Activated CD4-positive, alpha-beta T cell treated with anti-CD3 and anti-CD28 coated beads for 24 hours (primary cell): ENCODE measurements at places on chromosomes 6 and 20.

GRCh38 chr6:98574984-98575383 lies 259.4 kb upstream of the POU3F2 start:
- no peak for DNase-seq

- no peak for DNase-seq
These were observed 1.7 kb downstream of the SOD2 start for GRCh38 chr6:159691133-159691962.

- no peak for DNase-seq
These were observed 204.6 kb downstream of the NKAIN2 start for GRCh38 chr6:124008000-124008987.

DNA sequence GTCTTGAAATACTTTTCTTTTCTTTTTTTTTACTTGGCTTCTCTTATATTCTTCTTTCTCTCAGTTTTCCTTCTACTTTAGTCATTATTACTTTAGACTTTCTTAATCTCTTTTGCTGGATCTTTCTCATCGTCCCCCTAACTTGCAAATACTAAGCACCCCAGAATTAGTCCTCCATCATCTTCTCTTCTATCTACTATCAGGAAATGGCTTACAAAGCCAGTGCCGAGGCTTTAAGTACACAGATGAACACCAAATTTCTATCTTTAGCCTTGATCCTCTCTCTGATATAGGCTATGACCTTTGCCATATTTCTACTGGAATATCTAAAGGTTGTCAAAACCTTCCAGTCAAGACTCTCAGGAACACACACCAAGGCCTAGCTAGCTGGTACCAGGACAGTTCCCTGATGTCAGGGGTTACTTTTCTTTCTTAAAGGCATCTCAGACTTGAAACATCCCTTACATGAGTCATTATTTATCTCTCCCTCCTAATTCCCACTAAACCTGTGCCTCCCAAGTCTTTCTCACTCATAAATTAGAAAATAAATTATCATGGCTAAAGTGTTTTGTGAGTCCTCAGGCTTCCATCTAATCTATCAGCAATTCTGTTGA lies 278.6 kb upstream of the TCF21 start:
- no peak for DNase-seq

DNA sequence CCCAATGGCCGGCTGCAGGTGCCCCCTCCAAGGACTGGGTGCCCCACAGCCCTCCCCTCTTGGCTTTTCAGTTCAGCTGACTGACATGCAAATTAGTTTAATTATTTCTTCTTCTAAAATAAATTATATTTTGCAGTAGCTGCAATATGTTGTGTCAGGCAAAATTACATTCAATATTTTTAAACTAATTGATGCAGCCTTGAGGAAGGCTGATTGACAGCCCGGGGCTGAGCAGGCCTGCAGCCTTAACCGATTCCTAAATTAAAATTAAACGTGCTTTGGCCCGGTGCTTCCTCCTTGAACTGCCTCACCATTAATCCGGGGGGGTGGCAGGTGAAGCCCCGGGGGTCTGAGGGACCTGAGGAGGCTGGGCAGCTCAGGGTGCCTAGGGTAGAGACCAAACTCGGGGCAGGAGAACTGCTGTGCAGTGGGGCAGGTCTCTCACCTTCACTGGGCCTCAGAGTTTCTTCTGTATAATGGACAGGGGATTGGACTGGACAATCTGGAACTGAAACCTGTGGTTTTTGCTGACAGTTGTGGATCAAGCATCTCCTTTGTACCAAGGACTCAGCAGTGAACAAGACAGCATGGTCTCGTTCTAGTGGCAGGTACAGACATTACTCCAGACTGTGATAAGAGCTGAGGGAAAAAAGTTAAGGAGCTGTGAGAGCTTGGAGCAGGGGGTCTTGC lies 72.5 kb downstream of the CD40 start:
- no peak for DNase-seq

- DNase-seq = no peak
These were observed 12.3 kb upstream of the ASF1A start for GRCh38 chr6:118881440-118882313.

DNA sequence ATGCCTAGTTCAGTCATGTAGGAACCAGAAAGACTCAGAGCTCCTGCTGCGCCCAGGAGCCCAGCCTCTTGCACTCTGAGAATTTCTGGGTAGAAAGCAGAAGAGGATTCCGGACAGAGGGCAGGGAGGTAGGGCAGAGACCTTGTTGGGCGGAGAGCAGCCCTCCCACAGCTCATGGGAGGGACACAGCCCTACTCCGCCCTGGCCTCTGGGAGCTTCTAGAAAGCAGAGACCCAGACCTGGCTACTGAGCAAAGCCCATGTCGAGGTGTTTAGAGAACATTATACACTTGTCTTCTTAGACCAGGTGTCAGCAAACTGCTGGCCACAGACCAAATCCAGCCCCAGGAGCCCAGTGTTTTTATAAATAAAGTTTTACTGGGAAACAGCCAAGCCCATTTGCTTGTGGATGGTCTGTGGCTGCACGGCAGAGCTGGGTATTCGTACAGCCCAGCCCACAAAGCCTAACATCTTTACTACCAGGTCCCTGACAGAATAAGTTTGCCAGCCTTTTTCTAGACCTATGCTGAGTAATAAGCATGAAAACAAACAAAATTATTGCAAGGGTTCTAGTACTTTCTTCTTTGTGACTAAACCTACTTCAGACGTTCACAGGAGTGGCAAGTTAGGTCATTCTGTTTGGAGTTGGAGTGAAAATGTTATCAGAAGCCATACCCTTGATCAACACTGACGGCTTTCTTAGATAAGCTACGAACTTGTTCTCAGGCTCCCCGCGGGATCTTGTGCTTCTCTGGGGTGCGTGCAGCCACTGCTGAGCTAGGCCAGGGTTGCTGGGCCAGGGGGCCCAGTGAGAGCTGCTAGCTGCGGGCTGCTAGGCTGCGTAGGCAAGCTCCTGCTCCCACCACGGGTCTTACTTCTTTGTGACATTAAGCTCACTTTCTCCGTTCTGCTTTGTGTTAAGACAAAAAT lies 235.1 kb upstream of the FOXQ1 start:
- DNase-seq = no peak

DNA sequence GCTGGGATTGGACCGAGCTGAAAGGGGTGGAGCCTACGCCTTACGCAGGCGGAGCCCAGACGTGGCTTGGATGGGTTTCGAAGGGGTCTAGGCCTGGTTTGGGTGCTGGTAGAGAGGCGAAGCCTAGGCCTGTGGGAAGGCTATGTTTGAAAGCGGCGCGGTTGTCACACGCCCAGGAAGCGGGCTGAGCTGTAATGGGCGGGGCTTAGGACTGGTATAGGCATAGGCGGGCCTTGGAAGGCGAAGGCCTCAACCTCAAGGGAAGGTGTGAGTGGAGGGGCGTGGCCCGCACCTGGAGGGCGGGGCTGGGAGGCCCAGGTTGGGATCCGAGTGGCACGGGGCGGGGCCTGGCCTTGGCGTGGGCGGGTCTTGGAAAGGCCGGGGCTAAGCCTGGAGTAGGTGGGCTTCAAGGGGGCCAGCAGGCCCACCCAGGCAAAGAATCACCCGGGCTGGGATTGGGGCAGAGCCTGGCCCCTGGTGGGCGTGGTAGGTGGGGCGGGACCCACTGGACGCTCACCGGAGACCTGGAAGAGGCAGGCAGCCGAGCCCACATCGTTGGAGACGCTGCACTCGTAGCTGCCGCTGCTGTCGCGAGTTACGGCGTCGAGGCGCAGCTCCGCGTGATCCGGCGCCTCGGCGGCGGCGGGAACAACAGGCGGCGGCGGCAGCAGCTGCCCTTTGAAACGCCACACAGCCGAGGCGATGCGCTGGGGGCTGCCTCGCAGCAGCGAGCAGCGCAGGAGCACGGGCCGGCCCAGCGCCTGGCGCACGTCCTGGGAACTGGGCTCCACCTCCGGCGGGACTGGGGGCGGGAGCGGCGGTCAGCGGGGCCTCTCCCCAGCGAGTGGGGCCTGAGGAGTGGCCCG lies 49.0 kb downstream of the MDGA1 start:
- no peak for DNase-seq

GRCh38 chr20:5512694-5513093 lies 195.9 kb upstream of the PROKR2 start:
- DNase-seq = no peak

GRCh38 chr6:135087803-135088202 lies 33.2 kb upstream of the HBS1L start:
- DNase-seq = no peak

DNA sequence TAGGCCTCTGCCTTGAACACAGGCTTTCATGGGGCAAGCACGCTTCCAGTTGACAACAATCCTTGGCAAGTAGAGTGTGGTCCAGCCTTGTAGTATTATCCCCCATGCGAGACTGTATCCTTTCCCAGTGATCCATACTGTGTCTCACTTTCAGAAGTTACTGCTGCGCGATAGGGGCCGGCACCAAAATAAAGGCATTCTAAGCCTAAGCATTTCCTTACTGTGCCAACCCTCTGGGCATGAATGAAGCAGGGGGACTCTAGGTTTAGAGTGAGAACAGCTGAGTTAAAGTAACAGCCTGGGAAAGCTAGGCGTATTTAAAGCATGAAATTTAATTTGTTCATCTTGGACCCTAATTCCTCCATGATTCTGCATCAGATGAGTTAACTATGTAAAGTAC lies 39.4 kb downstream of the CD164 start:
- DNase-seq = no peak

DNA sequence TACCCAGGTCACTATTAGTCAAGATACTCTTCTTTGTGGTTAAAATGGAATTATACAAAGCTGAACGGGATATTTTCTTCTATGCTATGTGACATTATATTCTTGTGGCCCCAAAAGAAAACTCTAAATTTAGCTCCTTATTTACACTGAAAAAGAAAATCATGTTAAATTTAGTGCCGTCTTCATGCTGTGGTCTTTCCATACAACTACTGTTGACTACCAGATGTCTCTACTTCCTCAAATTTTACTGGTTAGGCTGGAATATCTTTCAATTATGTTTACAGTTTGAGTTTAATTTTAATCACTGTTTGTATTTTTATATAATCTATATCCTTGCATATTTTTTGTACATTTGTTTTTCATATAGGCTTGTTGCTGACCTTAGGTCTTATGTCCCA lies 95.6 kb upstream of the FOXO3 start:
- DNase-seq = no peak

DNA sequence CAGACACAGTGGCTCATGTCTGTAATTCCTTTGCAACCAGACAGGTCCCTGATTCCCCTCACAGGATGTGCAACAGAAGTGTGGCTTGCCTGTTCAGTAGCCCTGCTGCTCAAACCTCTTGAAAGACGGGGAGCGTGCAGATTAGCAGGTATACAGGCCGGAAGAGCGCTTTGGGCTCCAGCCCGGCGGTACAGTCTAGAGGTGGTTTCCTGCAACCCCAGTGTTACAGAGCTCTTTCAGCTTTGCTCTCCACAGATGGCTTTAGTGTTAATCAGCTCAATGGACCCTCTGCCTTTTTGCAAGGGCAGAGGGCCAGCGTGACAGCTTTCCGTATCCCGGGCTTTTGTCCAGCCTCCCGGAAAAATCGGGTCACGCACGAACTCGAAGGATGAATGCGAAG lies 67.2 kb upstream of the TNFRSF21 start:
- DNase-seq = no peak

GRCh38 chr6:148723484-148723883 lies 23.3 kb upstream of the UST start:
- no peak for DNase-seq

- DNase-seq = no peak
These were observed 21.6 kb downstream of the JAG1 start for GRCh38 chr20:10652185-10652584.

- no peak for DNase-seq
These were observed 171.1 kb downstream of the ADAT2 start for GRCh38 chr6:143279385-143279784.

- DNase-seq = no peak
These were observed 89.9 kb downstream of the PLCB1 start for GRCh38 chr20:8221887-8222419.

DNA sequence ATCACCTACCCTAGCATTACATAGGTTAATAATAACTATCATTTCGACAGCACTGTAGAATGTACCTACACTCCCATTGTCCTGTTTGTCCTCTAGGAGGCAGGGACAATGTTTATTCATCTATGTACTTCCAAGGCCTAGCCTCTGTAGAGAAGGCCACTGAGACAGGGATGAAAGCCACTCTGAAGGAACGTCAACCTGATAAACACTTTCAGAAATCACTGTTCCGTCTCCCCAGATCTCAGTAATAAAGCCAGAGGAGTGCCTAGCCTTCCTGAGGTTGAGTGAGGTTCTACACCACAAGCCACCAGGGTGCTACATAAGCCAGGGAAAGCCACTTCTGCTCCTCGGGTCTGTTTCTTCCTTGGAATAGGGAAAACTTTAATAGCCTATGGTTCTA lies 44.8 kb downstream of the POPDC3 start:
- no peak for DNase-seq

GRCh38 chr6:37822851-37823682 lies 3.5 kb downstream of the ZFAND3 start:
- peak; percentile 33 for DNase-seq

DNA sequence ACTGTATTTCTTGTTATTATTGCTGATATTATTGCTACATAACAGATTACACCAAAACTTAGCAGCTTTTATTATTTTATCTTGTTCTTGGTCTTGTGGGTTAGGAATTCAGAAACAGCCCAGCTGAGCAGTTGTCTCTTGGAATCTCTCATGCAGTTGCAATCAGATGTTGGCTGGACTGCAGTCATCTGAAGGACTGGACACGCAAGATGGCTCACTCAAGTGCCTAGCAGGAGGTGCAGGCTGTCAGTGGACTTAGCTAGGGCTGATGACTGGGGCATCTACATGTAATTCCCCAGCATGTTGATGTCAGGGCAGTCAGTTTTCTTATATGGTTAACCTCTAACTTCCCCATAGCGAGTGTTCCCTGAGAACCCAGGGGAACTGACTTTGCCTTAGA lies 128.6 kb upstream of the PLCB4 start:
- DNase-seq = no peak

GRCh38 chr6:41939176-41939847 lies 2.3 kb downstream of the CCND3 start:
- DNase-seq = no peak

DNA sequence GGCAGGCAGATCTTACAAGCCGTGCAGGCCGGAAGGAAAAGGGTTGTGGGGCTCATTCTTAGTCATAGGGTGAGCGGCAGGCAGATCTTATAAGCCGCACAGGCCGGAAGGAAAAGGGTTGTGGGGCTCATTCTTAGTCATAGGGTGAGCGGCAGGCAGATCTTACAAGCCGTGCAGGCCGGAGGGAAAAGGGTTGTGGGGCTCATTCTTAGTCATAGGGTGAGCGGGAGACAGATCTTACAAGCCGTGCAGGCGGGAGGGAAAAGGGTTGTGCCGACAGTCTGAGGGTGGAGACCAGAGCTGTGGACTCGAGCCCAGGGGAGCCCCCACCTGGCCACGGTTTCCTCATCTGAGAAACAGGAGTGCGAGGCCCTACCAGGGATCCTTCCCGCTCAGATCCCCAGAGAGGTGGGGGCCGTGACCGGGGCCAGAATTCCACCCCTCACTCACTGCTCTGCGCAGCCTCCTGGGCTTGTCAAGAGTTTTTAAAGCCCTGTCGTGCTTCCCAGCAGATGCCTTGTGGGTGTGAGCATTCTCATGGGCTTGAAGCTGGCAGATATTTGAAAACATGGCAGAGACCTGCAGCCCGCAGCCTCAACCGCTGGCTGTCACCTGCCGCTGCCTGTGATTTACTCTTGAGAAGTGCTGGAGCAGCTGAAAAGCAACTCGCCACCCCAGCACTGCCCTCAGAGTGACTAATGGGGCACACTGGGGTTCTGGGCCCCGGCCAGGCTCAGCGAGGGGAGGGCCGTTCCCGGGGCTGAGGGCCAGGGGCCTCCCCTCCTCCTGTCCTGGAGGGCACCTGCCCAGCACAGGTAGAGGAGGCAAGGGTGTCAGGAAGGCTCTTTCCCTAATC lies 31.9 kb downstream of the NTSR1 start:
- peak; percentile 57 for DNase-seq
